ENCODE measurements at places on chromosomes 7 and 10.

- peak; percentile 33 for DNase-seq
Observed at GRCh38 chr7:96097835-96098234, 224.1 kb downstream of the SLC25A13 start.

DNA sequence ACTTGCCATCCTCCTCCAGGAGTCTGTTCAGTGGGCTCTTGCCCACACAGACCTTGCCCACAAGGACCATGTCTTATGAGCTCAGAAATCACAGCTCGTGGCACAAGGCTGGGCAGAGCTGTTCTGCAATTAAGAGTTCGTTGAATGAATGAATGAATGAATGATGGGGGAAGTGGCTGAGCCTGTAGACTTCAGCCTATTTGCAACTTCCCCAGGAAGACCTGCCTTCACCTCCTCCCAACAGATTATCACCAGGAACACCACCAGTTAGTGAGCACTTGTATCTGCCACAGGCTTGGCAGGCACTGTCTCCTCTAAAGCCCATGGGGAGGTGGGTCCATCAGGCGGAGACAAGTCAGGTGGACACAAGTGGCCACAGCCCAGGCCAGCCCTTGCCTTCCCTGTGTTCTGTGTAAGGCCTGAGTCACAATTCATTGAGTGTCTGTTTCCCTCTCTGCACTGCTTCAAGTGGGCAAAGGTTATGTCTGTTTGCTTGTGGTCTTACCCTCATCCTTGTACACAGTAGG lies 1.8 kb upstream of the FGF8 start:
- no peak for DNase-seq

GRCh38 chr10:10618139-10618538 lies 399.5 kb upstream of the CELF2 start:
- no peak for DNase-seq

- DNase-seq, result no peak
Observed at GRCh38 chr10:35794703-35795102, 152.6 kb upstream of the FZD8 start.

DNA sequence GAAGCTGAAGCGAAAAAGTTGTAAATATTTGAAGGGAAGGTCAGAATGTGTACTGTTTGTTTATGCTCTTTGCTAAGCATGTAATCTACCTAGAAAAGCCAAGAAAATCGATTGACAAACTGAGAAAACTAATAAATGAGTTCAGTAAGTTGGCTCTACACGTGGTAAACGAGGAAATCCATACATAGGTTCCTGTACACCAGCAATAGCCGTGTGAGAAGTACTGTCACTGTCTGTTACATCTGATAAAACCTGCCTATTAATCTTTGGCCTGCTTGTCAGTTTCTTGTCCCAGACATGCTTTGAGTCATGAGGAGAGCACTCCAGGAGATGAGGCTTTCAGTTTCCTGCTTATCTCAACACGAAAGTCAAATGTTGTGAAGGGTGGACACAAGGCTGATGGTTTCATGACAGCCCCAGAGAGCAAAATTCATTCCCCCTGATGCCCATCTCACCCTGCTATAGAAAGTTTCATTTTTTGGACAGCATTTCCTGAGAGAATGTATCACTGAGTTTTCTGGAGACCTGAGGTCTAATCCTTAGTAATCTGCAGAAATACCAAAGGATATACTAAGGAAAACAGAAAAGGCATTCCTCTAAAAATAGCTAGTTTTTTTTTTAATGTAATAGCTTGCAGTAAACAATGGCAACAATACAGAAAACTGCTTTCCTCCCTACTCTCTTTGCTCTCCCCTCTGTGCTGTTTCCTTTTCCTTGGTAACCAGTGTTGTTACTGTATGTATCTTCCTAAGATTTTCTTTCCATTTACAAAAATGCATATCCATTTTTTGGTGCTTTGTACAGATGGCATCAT lies 18.8 kb downstream of the BMPR1A start:
- DNase-seq, result peak; percentile 17

DNA sequence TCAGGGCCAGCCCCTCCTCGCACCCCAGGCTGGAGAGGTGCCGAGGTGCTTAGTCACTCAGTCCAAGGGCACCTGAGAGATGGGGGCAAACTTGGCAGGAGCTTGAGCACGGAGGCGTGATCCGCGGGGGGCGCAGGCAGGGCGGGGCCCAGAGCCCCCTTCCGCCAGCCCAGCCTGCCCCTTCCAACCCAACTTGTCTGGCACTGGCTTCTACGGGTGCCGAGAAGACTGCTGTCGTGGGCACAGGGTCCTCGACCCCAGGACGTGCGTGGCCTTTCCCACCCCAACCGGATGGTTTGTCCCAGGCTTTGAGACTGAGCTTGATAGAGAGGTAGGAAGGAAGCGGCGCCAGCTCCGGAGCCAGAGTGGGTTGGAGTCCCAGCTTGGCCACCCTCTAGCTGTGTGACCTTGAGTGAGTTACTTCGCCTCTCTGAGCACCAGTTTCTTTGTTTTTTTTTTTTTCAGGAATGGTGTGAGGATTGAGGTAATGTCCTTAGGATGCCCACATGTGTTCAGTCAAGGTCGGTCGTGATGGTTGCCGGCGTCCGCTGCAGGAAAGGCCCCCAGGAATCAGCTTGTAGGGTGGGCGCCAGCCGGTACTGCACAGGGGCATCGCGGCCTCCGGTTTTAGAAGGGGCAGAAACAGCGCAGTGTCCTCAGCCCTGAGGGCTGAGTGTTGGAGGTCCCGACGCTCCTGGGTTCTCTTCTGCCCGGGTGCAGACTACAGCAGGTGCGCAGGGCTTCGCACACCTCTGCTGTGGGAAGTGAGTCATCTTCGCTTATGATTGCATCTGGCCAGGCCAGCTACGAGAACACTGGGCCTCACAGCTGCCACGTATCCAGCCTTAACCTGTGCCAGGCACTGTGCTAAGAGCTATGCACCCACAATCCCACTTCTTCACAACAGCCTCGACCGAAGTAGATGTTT lies 28.6 kb upstream of the VAX1 start:
- DNase-seq, result no peak

DNA sequence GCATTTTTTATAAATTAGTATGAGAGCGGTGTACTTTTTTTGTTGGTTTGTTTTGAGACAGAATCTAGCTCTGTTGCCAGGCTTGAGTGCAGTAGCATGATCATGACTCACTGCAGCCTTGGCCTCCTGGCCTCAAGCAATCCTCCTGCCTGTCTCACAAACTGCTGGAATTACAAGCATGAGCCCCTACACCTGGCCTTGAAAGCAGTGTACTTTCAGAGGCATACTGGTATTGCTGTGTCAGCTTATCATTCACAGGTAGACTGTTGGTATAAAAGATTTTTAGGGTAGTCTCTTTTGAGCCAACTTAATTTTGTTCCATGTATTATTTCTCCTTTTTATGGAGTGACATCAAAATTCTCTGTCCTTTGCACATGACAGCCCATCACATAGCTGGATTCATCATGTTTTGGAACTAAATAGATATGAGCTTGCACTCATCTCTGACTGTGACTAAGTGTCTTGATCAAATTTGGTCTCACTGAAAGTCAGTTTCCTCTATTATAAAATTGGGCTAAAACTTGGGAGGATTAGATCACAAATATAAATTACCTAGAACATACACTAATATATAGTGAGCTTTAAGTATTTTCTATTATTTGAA lies 12.4 kb downstream of the GNAT3 start:
- no peak for DNase-seq

DNA sequence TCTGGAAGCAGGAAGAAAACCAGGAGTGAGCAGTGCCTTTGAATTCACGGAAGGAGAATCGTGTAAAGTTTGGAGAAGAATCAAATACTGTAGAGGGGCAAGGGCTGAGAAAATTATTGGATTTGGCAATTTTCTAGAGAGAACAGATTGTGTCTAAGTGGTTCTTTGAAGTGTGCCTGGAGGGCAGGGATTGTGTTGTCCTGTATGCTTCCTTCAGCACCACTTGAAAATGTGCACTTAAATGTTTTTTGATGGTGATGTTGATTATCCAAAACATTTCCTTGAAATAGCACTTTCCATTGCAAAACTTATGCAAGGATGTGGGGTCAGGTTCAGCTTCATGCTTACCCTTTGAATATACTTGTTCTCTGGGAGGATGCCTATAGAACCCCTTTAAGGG lies 360.2 kb downstream of the SORCS3 start:
- DNase-seq, result no peak

DNA sequence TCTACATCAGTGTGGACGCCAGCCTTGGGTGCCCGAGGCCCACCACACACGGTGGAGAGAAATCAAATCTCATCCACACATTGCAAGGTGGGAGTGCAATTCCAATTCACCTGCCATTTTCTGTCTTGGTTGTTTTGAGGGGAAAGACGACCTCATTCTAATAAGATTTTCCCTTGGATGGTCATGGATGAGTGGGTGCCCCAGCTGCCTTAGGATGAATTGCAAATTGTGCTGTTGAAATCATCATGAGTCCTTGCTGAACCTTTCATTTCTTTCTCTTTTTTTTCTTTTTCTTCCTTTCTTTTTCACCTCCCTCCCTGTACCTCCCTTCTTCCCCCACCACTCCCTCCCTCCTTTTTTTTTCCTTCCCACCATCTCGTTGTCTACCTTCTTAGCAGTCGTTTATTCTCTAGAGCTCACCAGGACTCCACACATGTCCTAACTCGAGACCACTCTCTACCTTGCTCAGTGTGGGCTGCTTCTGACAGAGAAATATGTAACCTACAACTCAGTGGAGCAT lies 266.9 kb upstream of the NFE2L3 start:
- no peak for DNase-seq

GRCh38 chr10:11757454-11757820 lies 15.3 kb downstream of the ECHDC3 start:
- peak; percentile 62 for DNase-seq

DNA sequence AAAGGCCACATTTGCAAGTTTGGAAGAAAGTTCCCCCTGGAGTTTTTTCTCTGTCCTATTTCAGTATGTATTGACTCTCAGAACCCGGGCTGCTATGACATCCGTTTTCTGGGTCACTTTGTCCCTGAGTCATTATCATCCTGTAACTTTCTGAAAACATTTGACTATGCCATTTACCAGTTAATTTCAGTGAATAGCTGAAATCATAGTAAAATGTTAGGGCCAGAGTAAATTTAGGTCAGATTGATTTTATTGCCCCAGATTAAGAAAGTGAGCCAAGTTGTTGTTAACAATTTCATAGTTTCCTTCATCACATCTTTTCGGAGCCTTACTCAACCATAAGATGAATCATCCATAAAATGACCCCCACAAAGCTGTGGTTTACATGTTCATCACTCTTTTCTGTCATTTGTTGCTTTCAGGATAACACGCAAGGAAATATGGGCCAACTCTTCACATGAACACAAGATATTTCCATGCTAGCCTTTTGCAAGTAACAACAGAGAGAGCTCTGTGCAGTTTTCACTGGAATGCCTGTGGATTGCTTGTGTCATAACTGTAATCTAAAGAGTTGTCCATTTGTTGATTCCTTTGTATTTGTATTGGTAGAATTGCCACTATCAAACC lies 3.9 kb upstream of the MACC1 start:
- peak; percentile 83 for DNase-seq

- DNase-seq, result no peak
Observed at GRCh38 chr7:95263785-95264362, 60.5 kb downstream of the PON1 start.

DNA sequence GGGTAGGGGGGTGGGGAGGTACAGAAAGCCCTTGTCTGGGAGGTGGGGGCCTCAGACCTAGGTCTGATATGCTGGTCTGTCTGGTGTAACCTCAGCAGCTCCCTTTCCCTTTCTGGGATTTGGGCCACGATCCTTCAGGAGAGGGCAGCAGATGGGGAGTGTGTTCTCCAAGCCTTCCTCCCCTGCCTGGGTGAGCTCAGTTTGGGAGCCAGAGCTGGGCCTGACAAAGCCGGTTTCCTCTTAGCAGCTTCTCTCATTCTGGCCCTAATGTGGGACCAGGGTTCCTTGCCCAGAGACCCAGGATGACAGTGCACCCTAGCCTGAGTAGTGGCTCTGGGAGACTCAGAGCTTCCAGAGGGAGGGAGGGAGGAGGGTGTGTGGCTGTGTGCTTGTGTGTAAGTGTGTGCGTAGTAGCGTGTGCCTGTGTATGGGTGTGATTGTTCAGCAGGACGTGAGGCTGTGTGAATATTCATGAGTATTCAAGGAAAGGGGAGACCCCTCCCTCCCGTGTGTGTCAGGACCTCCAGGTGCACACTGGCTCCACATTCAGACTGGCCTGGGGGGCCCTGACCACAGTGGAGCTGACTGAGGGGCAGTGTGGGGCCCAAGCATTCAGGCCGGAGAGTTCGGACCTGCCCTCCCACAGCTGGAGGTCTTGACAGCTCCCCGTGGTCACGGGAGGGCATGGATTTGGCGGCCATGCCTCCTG lies 96.5 kb downstream of the ZMIZ1 start:
- DNase-seq, result no peak

GRCh38 chr10:119183664-119184412 lies 5.2 kb upstream of the PRDX3 start:
- no peak for DNase-seq

GRCh38 chr7:72059925-72060324 lies 352.2 kb downstream of the CALN1 start:
- DNase-seq, result no peak

GRCh38 chr10:125158601-125159485 lies 1.5 kb downstream of the CTBP2 start:
- DNase-seq, result peak; percentile 46

DNA sequence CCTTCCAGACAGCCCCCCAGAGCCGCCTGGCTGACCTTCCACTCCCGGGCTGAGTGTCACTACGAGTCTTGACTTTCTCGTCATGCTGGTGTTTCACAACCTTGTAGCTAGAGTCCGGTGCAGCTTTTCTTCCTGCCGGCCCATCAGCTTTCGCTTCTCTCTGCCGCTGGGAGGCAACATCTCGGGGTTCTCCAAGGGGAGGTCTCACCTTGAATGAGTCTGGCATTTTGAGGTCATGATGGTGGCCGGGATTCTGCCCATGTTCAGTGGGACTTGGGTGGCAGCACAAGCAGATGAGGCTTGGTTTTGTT lies 285.2 kb downstream of the CAMK1D start:
- peak; percentile 19 for DNase-seq

DNA sequence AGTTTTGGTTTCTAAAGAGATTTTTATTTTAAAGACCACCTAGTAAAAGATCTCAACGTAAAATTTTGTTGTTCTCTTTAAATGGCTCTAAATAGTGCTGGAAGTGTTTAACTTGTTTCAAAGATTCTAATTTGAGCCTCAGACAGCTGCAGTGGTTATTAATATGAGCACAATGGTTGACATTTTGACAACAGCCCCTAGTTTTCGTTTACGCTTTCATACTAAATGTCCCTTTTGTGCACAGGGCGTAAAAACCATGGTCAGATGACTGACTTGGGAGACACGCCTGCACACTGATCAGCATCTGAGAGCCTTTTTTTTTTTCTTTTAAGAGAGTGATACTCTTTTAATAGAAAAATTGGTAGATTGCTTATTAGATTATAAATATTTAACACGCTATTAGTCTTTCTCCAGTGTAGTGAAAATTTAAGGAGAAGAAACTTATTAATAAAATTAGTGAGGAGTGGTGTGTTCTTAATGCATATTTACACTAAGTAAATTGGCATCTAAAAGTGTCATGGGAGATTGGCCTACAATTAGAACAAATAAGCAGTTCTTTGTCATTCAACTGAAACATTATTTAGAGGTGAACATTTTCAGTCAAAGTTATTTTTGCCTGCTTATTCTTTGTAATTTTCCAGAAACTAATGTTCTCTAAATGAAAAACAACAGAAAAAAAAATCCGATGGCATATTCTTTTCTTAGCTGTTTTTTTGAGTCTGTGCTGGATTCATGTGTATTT lies 182.8 kb upstream of the PHYHIPL start:
- DNase-seq, result no peak

Measured in AG08395 (cell line).